ENCODE measurements at places on chromosomes 3 and 15.

- no peak for DNase-seq
These were observed 61.4 kb upstream of the IMPG2 start for GRCh38 chr3:101381809-101382208.

DNA sequence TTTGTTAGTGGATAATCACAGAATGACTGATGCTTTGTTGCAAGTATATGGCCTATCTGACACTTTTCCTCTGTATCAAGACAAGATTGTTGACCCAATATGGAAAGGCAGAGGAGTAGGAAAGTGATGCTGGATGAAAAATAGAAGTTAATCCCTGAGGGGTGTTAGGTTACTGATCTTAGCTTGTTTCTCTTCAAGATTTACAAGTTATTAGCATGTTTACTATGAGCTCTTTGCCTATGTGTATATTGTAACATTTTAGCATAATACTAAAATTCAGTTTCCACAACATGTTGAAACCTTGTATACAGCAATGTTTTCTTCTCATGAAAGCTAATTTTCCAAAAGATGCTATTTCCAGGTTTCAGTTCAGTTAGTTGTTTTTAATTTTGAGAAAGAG lies 120.4 kb upstream of the CCNL1 start:
- no peak for DNase-seq

DNA sequence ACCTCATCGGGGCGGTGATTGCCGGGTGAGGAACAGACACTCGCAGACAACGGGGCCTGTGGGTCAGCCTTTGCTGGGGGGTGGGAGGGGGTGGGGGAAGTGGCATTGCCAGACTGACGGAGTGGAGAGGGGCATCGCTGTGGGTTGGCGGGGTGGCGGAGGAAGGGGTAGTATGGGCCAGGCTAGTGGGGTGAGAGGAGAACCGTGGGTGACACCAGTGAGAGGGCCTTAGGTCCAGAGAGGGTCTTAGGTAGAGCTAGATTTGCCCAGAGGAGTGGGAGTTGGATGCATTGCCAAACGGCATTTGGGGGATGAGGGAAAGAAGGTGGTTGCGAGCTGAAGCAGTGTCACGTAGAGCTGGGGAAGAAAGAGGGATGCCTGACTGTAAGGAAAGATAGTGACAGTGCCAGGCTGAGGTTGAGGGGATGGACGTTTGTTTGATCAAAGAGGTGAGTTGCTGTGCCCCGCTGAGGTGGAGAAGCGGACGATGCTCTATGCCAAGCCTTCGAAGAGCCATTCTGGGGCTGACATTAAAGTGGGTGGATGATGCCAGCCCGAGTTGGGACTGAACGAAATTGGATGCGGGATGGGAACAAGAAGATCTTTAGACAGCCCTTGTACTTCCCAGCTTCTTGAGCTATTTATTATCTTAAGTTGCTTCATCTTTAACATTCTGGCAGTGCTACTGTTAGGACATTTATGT lies 572 bp downstream of the DNAJB11 start:
- no peak for DNase-seq

GRCh38 chr3:128987302-128988100 lies 6.4 kb downstream of the CFAP92 start:
- no peak for DNase-seq

- DNase-seq, result no peak
These were observed 279.2 kb downstream of the GABRG3 start for GRCh38 chr15:27250223-27250622.

GRCh38 chr3:179266701-179267211 lies 15.8 kb upstream of the KCNMB3 start:
- DNase-seq, result peak; percentile 35

DNA sequence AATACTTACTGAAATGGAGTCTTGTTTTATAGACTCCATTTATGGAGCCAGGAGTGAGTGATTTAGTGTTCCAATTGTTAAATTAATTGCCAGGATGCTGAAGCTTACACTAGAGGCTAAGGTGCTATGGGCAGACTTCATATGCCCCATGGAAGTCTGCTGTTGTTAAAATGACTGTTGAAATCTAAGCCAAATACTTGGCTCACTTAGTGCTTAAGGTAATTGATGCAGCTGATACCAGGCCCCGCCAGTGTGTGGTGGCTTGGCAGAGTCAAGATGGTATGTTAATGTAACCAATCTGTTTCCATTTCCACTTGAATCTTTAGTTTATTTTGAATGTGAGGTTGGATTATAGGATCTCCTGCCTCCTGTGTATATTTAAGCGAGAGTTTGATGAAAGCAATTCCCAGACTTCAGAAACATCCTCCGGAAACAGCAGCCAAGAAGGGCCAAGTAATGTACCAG lies 187.1 kb downstream of the ITPR1 start:
- no peak for DNase-seq

DNA sequence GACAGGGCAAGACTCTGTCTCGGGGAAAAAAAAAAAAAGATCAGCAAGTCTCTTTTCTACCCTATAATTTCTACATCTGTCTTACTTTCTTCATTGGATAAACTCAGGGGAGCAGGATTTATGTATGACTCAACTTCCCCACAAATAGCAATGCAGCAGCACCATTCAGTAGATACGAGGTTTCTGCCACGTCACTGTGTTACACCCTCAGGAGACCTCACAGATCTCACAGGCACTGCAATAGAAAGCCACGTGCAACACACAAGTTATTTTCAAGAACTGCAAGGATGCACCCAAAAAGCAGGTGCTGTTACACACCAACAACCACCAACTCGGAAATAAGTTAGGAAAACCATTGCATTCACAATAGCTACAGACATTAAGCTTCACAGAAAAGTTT lies 30.2 kb downstream of the TSPAN3 start:
- DNase-seq, result no peak

GRCh38 chr15:61200626-61201025 lies 28.5 kb downstream of the RORA start:
- no peak for DNase-seq

DNA sequence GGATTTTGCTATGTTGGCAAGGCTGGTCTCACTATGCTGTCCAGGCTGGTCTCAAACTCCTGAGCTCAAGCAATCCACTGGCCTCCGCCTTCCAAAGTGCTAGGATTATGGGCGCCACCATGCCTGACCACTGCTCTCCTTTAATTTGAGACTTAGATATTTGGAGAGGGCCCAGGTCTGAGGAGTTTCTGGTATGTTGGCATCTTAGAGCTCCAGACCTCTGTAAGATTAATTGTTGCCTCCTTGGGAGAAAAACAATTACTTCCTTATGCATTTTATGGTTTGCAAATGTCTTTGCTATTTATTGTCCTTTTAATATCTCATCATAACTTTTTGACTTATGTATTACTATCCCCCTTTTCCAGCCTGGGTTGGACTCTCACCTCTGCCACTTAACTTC lies 2.9 kb downstream of the ZNF774 start:
- no peak for DNase-seq

DNA sequence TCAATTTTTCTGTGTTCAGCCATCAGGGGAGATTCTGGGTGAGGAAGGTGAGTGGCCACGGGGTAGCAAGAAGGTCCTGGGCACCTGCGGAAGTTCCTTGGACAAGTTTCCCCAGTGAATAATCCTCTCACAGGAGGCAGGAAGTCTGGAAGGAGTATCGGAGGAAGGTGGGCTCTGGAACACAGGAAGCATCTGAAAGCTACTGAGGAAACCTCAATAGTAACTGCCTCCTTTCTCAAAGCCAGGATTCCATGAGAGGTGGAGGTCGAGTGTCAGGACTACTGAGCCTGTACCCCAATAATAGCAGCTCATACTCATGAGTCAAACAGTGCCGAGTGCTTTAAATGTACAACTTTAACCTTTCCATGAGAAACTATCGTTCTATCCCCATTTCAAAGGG lies 110.9 kb downstream of the OXNAD1 start:
- DNase-seq, result no peak

DNA sequence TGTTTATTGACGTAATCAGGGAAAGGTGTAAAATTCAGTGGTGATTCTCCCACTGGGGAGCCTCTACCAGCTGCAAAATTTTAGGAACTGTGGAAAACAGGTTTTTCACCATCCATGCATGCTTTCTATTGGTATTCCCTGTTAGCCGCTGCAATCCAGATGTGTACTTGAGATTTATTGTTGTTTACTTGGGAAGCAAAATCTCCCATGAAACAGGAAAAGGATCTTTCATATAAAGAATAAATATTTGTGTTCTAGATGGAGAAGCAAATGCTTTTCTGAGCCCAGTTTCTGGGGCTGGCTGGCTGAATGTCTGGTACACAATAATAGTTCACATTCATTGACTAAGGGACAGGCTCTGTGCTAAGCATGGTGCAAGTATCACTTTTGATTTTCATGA lies 144.6 kb upstream of the RASGRP1 start:
- no peak for DNase-seq

- DNase-seq, result peak; percentile 39
These were observed 3.6 kb upstream of the CLDN16 start for GRCh38 chr3:190384309-190384756.

DNA sequence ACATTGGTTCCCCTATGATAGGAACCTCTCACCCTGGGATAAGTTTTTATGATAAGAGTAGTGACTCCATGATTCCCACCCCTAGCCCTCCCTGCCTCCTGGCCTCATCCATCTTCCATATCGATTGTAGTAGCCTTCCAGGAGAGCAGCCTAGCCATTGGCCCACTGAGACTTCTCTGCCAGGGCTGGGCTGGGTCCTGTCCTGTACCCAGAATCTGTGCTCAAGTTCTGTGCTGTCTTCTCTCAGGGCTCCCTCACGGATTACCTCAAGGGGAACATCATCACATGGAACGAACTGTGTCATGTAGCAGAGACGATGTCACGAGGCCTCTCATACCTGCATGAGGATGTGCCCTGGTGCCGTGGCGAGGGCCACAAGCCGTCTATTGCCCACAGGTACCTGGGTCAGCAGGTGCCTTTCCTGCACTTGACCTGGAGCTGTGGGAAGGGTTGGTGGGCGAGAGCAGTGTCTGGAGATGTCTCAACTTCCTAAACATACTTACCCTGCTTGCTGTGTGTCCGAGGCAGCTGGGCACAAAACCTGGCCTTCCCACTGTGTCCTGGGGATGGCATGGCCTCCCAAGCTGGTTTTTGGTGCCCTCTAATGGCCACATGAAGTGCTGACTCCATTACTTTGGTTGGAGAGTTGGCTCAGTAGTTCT lies 16.6 kb upstream of the EXOG start:
- DNase-seq, result no peak

DNA sequence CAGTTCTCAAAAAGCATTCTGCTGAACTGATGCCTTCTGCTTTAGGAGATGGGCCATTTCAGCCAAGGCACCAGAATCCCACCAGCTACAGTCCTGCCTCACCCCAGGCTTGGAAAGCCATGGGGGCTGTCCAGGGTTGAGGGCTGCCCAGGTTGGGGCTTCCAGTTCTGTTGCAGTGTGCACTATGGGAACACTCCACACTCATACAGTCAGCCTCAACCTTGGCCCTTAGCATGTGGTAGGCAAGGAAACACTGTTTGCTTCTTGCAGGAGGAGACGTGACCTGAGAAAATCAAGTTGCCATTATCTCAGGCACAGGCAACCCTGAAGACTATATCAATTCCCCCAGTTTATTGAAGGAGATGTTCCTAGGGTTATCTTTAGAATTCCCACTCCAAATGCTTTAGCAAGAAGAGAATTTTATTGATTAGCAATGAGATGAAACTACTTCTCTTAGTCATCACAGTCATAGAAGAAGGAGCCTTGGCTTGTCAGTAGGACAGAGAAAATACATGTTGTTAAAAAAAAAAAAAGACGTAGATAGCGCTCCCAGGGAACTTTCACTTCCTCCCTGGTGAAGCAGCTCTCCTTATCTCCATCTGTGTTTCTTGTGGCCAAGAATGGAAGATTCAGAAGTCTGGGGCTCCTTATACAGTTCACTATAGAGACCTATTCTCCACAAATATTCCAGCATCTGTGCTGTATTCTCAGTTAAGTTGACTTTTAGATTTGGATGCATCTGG lies 38.3 kb upstream of the IL12A start:
- no peak for DNase-seq

DNA sequence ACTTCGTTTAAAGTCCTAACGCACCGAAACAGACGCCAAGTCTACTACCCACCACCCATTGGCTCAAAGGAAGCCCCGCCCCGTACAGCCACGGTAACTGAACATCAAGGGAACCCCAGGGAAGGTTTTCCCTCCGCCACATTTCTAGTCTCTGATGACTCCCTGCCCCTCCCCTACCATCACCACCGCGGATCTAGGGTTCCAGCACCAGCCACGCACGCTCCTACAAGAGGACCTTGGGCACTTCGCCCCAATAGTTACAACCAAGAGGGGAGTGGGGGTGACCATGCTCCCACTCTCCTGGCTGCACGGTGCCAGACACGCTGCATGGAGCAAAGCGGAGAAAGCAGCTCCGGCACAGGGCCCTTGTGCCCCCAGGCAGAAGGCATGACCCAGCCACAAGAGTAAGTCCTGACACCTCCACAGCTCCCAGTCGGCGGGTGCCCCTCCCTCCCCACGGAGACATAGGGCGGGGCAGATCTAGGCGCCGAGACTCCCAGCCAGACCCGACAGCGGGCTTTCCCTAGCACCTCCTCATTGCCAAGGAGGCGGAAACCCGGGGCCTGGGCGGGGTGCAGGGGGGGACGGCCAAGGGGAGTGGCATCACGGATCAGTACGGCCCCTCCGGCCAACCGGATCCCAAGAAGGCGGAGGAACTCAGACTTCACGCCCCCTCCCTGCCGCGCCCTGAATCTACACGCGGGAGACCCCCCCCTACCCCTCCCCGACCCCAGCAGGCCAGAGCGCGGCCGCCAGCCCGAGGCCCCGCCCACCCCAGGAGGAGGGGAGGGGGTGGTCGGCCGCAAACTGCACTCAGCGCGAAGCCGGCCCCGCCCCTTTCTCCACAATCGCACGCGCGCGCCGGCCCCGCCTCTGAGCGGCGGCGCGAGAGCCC lies 936 bp downstream of the SIN3A start:
- DNase-seq, result peak; percentile 95

DNA sequence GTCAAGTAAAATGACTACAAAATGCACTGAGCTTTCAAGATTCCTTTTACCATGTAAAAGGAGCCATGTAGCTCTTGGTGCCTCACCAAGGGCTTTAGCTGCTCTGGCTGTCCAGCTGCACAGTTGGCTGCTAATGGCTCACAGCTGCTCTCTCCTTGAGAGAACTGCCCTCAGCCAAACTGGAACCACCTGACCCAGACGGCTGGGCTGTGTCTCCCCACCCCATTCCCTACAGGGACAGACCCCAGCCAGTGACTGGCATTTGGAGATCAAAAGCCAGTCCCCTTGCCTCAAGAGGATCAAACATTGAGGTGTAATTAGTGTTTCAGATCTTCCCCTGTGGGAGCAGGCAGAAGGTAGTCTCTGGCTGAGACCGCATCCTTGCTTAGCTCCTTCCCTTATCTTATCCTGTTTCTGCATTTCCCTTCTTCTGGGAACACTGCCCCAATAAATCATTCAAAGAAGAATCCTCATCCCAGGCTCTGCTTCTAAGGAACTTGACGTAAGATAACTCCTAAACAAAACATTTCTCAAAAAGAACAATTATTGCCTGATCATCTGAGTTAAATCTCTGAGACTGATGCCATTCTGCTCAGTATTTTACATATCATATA lies 28.6 kb upstream of the UBE2E2 start:
- no peak for DNase-seq

- DNase-seq, result no peak
These were observed 28.6 kb upstream of the NDUFB4 start for GRCh38 chr3:120567370-120568201.

DNA sequence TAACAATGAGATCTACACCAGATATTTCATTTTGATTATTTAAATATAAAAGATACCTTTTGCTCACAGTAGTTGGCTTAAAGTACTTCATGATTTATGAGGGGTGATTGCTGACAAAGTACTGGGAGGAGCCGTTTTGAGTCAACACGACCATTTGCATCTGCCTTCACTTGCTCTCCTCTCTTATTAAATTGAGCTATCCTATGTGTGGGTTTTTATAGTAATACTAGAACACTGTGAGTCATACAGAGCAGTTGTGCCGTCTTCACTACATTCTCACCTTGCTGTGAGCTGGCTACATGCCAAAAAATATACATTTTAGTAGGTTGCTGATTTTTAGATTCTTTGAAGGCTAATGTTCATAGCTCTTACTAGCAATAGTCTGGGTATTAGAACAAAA lies 161.2 kb downstream of the ALCAM start:
- peak; percentile 21 for DNase-seq
